GM12864 (cell line): ENCODE measurements at places on chromosomes 1 and 21.

DNA sequence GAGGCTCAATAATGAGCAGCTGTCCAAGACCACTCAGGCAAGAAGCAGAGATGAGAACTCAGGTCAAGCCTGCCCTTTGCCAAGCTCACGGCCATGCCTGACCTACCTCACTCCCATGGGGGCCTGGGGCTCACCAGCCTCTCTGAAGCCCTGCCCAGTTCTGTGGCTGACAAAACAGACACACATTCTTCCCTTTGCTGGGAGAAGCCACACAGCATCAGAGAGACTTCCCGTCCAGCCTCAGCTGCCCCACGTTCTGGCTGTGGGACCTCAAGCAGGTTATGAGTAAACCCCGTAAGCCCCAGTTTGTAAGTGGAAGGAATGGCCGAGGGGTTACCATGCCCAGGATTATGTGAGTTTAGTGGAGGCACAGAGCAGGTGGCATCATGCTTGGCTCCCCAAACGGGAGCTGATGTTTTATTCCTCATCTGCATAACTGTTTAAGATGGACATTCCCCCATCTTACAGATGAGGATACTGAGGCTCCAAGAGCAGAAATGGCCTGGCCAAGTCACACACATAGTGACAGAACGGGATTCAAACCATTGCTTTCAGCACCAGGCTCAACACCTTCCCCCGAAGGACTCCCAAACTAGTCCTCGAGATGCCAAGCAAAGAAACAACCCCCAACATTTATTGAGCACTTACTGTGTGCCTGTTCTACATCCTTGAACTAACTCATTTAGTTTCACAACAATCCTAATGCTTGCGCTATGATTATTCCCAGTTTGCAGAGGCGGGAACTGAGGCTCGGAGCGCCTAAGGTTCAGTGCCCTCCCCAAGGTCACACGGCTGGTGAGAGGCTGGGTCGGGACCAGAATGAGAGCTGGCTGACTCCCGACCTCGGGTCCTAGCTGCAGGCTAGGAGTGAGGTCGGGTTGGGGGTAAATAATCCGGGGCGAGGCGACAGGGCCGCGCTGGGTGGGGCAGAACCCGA is 49.1 kb upstream of the LAPTM5 start:
- no peak for DNase-seq

DNA sequence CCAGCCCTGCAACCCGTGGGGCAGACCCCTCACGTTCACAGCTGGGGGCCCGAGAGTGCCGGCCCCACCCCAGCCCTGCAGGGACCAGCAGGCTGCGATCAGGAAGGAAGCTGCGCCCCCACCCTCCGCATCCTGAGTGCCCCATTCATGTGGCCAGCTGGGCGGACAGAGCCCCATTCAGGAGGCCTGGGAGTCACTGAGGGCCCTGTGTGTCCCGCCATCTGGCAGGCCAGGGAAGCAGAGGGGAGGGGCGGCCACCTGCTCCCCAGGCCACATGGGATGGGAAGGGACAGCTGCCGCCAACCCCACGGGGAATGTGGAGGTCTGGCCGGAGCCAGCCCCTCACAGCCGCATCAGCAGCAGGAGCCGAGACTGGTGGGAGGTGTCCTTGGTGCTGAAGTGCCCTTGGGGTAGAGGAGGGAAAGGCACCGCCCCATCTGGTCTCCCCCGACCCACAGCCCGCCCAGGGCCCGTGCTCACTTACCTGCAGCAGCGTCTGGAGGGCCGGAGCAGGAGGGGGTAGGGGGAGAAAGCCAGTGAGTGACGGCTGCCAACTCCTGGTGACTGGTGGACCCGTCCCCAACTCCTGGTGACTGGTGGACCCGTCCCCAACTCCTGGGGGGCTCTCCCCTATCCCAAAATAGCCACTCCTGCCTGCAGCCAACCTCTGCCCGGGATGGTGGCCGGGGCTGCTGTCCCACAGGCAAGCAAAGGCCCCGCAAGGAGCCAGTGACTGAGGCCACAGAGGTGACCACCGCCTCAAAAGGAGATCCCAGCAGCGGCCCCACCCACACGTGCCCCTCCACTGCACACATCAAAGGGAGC is 8.7 kb downstream of the ACAP3 start:
- no peak for DNase-seq

- no peak for DNase-seq
These were observed 596 bp downstream of the TOR3A start for GRCh38 chr1:179082333-179082998.

- DNase-seq, result no peak
These were observed 4.1 kb downstream of the CD84 start for GRCh38 chr1:160575112-160575664.

DNA sequence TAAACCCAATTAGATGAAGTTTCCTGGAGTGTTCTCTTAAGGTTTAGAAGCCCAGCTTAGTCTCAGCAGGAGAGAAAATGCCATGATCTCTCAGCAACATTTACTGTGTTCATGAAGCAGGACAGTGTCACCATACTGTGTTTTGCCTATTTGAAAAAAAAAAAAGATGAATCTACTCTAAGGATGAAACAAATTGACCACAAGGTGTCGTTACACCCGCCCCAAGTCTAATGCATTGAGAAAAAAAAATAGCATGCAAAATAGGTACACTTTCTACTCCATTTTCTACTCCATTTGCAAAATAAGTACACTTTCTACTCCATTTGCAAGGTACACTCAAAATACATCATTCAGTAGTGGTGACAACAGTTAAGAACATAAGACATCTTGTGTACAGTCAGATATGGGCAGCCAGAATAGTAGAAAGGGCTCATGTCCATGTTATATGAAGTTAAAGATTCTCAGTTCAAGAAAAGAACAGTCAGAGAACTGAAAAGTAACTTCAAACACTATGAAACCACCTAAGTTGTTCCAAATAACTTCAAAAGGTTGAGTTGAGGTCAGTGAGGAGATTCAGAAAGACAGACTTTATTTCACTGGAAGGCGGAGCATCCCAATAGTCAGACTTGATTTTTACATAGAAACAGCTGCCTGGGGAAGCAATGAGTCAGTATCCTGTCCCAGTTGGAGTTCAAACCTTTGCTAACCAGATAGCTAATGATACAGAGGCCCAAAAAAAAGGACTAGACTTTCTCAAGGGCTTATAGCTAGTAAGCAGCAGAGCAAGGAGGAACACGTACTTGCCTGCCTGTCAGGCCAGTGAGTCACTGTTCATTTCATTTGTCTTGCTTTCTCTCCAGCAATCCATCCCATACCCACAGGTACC is 13.3 kb downstream of the PLPPR5 start:
- no peak for DNase-seq

DNA sequence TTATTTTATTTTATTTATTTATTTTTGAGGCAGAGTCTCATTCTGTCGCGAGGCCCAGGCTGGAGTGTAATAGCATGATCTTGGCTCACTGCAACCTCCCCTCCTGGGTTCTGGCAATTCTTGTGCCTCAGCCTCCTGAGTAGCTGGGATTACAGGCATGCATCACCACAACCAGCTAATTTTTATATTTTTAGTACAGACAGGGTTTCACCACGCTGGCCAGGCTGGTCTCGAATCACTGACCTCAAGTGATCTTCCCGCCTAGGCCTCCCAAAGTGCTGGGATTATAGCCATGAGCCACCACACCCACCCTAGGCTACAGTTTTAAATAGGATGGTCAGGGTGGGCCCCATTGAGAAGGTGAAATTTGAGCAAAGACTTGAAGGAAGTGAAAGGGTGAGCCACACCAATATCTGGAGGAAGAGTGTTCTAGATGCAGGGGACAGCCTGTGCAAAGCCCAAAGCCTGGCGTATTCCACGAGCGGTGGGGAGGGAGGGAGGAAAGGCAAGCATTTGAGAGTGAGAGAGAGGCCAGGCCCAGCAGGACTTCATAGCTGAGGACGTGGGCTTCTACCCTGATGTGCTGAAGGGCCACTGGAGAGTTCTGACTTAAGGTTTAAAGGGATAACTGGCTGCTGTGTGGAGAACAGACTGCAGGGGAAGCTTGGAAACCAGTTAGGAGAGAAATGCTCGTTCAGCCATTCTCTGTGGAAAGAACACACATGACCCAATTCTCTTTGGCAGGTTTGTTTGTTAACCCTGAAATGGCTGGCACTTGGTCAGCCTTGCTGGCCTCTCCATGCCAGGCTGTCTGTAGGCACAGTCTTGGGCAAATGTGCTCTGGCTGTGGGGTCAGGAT is 62.6 kb upstream of the FAM20B start:
- no peak for DNase-seq

GRCh38 chr1:232894436-232894835 is 56.0 kb upstream of the NTPCR start:
- DNase-seq, result no peak

DNA sequence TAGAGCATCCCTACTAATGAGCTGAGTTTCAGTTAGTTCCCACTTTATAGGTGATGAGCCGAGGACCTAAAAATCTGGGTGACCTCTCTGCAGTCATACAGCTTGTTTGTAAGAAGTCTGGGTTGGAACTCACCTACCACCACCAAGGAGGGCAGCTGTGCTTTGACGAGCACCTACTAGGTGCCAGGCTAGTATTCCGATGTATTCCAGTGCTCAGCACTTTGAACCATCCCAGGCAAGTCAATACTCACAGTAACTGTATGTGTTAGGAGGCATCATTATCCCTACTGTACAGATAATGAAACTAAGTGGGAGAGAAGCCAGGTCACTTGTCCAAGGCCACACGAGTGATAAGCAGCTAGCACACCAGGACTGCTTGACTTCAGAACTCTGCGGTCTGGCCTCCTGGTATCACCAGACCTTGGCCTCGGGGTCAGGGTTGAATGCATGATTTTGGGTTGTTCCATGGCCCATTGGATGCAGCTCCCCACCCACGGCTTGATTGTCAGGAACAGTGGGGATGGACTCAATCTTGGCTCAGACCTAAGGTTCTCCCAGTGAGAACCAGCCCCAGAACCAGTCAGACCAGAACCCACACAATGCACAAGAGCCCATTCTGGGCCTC is 20.7 kb downstream of the ECE1 start:
- DNase-seq, result no peak

DNA sequence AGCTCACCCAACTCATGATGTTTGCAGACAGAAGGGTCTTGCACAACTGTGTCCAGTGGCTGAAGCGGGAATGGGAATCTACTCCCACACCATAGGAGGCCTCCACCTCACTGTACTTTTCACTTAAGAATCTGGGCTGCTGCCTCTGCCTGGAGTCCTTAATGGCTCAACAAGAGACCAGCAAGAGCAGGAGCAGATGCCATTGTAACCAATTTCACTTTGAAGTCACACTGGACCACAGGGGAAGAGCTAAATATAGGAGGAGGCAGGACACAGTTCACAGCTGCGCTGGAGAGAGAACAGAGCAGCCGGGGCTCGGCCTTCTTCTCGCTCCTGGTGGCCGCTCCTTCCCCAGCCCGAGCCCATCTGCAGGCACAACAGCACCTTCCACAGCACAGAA is 120.4 kb downstream of the SIPA1L2 start:
- no peak for DNase-seq

GRCh38 chr21:16837721-16838120 is 675.1 kb upstream of the CXADR start:
- no peak for DNase-seq

DNA sequence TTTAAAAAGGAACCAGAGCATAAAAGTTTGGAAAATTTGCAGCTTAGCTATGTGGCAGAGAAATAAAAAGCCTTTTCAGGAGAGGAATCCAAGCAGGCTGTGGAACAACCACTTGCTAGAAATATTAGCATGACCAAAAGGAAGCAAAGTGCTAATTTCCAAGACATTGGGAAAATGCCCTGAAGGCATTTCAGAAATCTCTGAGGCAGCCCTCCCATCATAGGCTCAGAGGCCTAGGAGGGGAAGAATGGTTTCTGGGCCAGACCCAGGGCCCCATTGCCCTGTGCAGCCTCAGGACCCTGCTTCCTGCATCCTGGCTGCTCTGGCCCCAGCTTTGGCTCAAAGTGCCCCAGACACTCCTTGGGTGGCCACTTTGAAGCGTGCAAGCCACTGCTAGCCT is 56.8 kb downstream of the TENT5C start:
- no peak for DNase-seq

DNA sequence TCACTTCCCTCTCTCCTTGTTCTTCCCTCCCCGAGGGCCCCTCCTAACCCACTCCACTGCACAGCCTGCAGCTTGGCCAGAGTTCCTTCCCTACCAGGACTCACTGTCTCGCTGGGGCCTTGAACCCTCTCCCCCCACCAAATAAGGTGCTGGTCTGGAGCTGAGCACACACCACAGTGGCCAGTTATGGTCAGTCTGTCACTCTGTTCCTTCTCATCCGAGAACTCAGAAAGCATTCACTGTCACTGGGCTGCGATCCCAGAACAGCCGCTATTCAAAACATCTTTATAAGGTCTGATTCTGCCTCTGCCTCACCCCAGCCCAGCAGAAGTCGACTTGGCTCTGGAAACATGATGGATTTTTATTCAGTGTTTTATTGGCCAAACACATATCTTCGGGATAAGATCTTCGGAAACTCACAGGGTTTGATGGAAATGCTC is 19.8 kb upstream of the LBR start:
- DNase-seq, result no peak

DNA sequence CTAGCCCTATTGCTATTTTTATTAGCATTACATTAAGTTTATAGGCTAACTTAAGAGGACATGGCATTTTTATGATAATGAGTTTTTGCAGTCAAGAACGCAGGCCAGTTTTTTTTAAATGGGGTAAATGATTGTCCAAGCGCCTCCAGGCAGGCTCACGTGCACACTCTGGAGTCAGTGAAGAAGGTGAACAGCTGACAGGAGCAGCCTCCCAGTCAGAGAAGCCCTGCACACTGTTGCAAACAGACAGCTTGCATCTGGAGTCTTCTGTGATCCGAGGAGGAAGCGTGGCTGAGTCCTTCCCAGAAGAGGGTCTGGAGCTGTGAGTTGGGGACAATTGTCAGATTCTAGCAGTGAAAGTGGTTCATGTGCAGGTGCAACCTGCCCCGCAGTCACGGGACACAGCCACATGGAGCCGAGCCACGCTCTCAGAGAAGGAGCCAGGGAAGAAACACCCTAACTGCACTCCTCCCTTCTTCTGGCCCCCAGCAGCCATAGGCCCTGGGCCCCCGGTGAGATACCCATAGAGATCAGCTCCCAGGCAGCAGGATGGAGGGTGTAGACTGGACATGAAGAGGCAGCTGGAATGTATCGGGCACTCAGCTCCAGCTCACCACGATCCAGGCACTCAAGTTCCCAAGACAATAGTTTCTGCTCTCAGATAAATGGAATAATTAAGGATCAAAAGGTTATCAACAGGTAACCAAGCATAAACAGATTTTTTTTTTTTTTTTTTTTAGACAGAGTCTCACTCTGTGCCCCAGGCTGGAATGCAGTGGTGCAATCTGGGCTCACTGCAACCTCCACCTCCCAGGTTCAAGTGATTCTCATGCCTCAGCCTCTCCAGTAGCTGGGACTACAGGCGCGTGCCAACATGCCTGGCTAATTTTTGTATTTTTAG is 26.4 kb downstream of the CAPN2 start:
- no peak for DNase-seq

- DNase-seq, result no peak
These were observed 552.9 kb downstream of the LTN1 start for GRCh38 chr21:28439788-28440187.
